Forelimb muscle (tissue), 1 donor: ENCODE measurements at places on chromosomes 4 and X. TPM values are rescaled to one million over a fixed set of nuclear protein-coding genes. Genes with fewer than 3 reads are reported as not detected.

- DNase-seq, result no peak
These were observed 25.7 kb downstream of the CCKAR start for GRCh38 chr4:26464420-26465095.

- DNase-seq, result no peak
These were observed 323.2 kb downstream of the ARHGAP24 start for GRCh38 chr4:85798012-85798770.

DNA sequence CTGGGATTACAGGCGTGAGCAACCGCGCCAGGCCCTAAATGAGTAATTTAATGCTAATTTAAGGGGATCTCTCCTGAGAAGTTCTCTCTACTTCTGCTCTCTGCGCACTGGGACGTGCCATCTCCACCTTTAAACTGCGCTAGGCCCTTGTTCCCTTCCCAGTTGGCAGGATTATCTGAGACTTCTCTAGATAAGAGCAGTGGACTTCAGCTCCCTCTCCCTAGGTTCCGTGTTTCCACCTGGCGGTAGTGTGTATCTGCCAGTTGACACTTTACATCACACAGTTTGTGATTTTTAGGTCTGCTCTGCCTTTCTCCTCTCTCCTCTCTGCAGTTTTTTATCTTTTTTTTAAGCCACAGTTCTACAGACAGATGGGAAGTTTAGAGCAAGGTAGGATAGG lies 40.2 kb downstream of the ARHGAP10 start:
- DNase-seq, result no peak

- DNase-seq, result no peak
These were observed 145.6 kb downstream of the RAP1GDS1 start for GRCh38 chr4:98406819-98407218.

DNA sequence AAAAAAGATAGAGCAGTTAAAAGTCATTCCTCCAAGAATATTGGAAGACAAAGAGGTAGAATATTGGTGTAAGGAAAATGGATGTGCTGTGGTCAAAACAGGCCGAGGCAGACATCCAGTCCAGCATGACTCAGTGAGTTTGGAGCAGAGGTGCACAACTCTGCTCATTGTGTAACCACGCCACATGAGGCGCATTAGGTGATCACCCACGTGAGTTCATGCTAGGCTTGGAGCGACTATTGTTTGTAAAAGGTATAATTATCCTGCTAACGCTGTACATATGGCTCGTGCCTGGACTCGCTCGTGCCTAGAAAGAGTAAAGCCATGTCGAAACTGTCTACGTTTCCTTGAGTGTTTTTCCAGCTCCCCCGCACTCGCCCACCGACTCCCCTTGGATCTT lies 23.9 kb downstream of the C4orf54 start:
- no peak for DNase-seq

Gene CFAP99
- polyA plus RNA-seq, result 0.15 TPM

GRCh38 chr4:122762520-122762919 lies 30.0 kb downstream of the BBS12 start:
- no peak for DNase-seq

- DNase-seq, result no peak
These were observed 194.0 kb upstream of the MAB21L2 start for GRCh38 chr4:150387981-150388380.

DNA sequence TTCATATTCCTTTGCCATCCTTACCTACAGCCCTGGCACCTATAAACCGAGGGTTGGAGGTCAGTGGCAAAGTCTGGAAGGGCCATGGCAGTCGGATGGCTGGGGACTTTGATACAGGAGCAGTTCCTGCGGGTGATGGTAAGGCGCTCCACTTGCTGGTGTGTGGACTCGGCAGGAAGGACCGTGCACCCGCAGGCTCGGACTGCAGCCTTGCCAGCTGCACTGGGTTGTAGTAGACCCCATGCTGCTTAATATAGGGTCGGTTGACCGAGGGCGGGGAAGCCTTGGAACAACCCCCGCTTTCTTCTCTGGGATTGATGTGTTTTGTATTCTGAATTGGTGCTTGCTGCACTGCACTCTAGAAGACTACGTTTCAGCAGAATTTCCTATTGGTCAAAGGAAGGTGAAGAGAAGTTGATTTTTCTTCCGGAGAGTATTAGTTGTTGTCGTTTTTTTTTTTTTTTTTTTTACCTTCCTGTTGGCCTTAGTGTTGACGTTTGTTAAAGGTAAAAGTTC lies 638 bp downstream of the BLTP1 start:
- no peak for DNase-seq

DNA sequence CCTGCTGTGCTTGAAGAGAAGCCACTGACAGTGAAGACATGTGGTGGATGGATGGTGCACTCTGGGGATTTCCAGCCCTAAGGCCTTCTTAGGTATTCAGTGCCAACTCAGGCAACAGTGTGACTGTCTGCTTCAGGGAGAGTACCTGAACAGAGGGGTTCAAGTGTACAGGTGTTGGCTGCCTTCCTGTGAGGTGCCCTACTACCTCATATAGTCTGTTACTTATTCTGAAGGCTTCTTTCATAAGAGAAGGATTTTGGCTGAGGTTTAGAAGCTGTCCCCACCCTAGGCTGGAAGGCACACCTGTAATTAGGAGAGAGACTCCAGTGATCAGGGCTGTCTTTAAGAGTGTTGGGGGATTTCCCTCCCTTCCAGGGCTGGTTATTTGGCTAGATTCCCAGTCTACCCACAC lies 1.8 kb downstream of the FTHL17 start:
- DNase-seq, result no peak

DNA sequence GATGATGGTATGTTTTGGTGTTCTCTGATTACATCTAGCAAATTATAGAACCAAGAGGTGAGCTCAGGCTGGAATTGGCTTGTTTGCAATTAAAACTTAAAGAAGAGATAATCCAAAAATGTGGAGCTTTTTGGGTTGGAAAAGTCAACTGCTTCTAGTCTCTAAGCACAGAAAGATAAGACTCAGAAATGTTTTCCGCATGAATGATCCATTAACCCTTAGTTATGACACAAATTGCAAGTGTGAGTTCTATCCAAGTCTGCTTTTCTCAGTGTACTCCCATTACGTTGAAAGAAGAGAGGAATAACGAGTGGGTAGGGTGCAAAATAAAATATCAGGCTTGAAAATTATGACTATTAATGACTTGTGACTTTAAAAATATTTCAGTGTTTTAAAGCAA lies 38.5 kb downstream of the HPGD start:
- DNase-seq, result no peak

- no peak for DNase-seq
These were observed 93.5 kb downstream of the WWC2 start for GRCh38 chr4:183192571-183192970.

Gene RENBP
- polyA plus RNA-seq, result 3.7 TPM

GRCh38 chrX:151081016-151081415 lies 95.4 kb upstream of the GPR50 start:
- no peak for DNase-seq

- no peak for DNase-seq
These were observed 219.3 kb upstream of the LDB2 start for GRCh38 chr4:17117746-17118145.

- DNase-seq, result no peak
These were observed 691 bp upstream of the IGFBP7 start for GRCh38 chr4:57110640-57111511.

Gene ARMCX4
- polyA plus RNA-seq, result 68.0 TPM

- DNase-seq, result no peak
These were observed 1149.2 kb downstream of the PCDH18 start for GRCh38 chr4:136383082-136383481.

Gene FAM47A
- not detected for polyA plus RNA-seq

GRCh38 chr4:63728480-63729177 lies 680.6 kb downstream of the TECRL start:
- no peak for DNase-seq

DNA sequence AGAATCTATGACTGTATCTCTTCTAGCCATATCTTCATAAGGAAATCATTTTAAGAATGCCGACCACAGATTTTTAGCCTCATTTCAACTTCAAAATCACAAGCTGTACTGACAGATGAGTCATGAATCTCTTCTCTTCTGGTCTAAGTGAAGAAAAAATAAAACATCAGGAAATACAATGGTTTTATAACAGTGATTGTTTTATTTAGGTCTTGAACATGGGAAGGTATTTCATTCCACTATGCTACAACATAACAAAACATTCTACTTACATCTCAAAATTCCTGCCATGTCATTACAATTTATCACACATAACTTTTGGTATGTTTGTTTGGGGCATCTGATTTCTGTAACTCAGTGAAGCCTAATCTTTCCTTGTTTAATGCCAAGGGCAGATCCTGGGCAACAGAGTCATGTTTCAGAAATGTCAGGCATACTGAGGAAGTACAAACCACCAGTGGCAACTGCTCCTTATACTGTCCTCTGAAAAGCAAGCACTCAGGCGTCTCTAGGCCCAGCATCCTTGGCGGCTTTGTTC lies 325.0 kb downstream of the PDHA2 start:
- no peak for DNase-seq

Gene PWWP3B
- 28.7 TPM for polyA plus RNA-seq

- no peak for DNase-seq
These were observed 21.1 kb downstream of the HTRA3 start for GRCh38 chr4:8290701-8290970.

- DNase-seq, result no peak
These were observed 11.4 kb upstream of the SORCS2 start for GRCh38 chr4:7180938-7181337.

Gene GLRA2
- polyA plus RNA-seq, result 0.11 TPM

Gene CT45A2
- polyA plus RNA-seq, result not detected

- DNase-seq, result no peak
These were observed 81.3 kb upstream of the TRPC5 start for GRCh38 chrX:112163906-112164305.

Gene ELK1
- polyA plus RNA-seq, result 21.0 TPM

Gene VEGFD
- 0.59 TPM for polyA plus RNA-seq

- DNase-seq, result no peak
These were observed 265.7 kb upstream of the PCDH7 start for GRCh38 chr4:30454504-30454903.

- DNase-seq, result no peak
These were observed 83.9 kb downstream of the ATXN3L start for GRCh38 chrX:13235930-13236329.

Gene SCFD2
- polyA plus RNA-seq, result 10.6 TPM

- DNase-seq, result no peak
These were observed 174.0 kb upstream of the MAP3K15 start for GRCh38 chrX:19689170-19689779.
